ENCODE measurements at places on chromosomes 16 and 17. TPM values are rescaled to one million over a fixed set of nuclear protein-coding genes. Genes with fewer than 3 reads are reported as not detected.

Gene SPATA32
- total RNA-seq = 0.49 TPM

Gene PSMD3
- 138 TPM for total RNA-seq

- DNase-seq = no peak
- no peak overlapping the region for H3K27ac ChIP-seq
- H3K4me1 ChIP-seq = peaks cover 4% of the 10 kb centered on the region
- no peaks in the 10 kb centered on the region for H3K27me3 ChIP-seq
- no peaks in the 10 kb centered on the region for H3K36me3 ChIP-seq
Measured at GRCh38 chr17:18161207-18162145, 22.2 kb upstream of the ALKBH5 start.

DNA sequence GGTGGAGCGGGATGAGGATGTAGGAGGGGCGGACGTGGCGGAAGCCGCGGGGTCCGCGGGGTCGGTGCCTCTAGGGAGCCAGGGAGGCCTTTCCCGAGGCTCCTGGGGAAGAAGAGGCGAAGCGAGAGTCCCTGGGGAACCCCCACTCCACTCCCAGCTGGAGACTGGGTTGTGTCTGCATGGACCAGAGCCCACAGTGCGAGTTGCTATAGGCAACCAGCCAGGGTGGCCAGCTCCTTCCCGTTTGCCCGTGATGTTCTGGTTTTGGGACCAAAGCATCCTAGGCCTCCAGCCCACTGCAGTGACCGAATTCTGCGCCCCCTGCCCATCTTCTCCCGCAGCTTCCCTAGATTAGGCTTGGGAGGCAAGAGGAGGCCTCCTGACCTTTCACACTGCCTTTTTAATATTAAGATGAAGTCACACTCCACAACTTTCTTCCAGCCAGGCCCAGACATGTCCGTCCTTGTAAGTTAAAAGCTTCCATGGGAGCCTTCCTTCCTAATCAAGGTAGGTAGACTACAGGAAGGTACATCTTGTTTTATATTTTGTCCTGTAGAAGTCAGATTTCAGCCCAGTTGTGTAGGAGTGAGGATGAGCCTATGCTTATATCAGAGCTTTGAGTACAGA is 469 bp downstream of the AMZ2 start:
- peaks cover 54% of the 10 kb centered on the region for H3K4me1 ChIP-seq
- H3K36me3 ChIP-seq = peaks cover 43% of the 10 kb centered on the region
- H3K27ac ChIP-seq = peak overlapping the region; percentile 91
- H3K4me3 ChIP-seq = peak overlapping the region; percentile 81

DNA sequence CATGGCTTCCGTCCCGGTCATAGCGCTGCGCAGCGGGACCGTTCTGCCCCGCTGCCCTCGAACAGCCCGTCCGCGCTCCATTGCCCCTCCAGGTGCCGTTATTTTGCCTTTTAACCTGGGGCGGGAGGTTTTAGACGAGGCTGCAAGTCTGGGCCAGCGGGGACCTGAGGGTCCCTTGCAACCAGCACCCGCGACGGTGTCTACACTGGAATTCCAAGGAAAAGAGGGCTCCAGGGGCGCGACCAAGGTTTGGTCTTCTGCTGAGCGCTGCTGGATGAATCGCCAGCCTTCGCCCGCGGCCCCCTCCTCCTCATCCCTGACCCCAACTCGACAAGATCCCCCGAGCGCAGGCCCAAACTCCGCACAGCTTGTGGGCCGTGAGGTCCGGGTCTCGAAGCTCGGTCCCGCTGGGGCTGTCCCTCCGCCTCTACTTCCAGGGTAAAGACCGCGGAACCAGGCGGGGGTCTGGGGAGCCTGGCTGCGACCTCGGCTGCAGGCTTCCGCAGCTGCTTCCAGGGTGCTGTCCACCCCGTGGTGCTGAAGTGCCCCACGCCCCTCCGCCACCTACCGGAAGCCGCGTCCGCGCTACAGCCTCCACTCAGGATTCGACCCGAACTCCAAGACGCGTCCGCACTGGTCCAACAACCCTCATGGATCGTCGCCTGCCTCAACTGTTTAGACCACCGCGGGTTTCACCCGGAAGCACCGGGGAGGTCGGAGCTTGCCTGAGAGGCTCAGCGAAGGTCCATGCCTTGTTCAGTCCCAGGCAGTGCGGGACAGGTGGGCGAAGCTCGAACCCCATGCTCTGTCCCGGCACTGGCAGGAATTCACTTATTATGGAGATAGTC is 10.1 kb upstream of the CA4 start:
- peak; percentile 75 for DNase-seq
- peaks cover 42% of the 10 kb centered on the region for H3K4me1 ChIP-seq
- H3K4me3 ChIP-seq = no peak overlapping the region

- no peaks in the 10 kb centered on the region for H3K27me3 ChIP-seq
- no peaks in the 10 kb centered on the region for H3K4me1 ChIP-seq
- no peak overlapping the region for H3K27ac ChIP-seq
- no peak overlapping the region for H3K4me3 ChIP-seq
- no peak for DNase-seq
- peaks cover 50% of the 10 kb centered on the region for H3K36me3 ChIP-seq
Measured at GRCh38 chr16:89775223-89775622, 41.2 kb downstream of the FANCA start.

Gene PYDC1
- total RNA-seq = not detected

Gene CA5A
- not detected for total RNA-seq

GRCh38 chr16:10751291-10751697 is 7.7 kb downstream of the NUBP1 start:
- H3K27me3 ChIP-seq = no peaks in the 10 kb centered on the region
- H3K4me3 ChIP-seq = no peak overlapping the region

GRCh38 chr16:75099075-75099667 is 17.4 kb downstream of the LDHD start:
- H3K27me3 ChIP-seq = no peaks in the 10 kb centered on the region
- H3K4me3 ChIP-seq = peak overlapping the region; percentile 13
- H3K36me3 ChIP-seq = peaks cover 5% of the 10 kb centered on the region

DNA sequence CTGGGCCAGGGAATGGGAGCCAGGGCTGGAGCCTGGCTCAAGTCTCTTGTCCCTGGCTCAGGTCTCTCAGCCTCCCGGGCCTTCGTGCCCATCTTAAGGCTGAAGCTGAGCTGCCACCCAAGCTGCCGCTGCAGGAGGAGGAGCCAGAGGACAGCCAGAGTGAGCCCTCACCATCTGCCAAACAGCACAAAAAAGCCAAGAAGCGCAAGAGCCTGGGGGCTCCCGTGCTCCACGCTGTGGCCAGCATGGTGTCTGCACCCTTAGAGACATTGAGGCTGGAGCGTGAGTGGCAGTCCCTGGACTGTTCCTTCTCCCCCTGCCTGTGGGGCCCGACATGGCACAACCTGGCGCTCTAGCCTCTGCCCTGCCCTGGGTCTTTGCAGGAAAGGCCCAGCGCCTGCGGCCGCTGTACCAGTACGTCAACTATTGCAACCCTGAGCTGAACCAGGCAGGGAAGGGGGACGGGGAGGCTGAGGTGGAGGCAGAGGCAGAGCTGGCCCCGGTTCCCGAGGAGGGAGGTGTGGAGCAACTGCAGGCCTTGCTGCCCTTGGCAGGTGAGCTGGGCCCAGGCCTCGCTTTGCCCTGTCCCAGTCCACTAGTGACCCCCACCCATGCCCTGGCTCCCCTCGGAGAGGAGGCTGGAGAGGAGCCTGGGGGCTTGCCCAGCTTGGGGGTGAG is 1.3 kb downstream of the C16orf86 start:
- peaks cover 12% of the 10 kb centered on the region for H3K4me1 ChIP-seq
- no peak overlapping the region for H3K27ac ChIP-seq
- H3K4me3 ChIP-seq = no peak overlapping the region
- H3K27me3 ChIP-seq = no peaks in the 10 kb centered on the region

All from activated CD8-positive, alpha-beta memory T cell treated with anti-CD3 and anti-CD28 coated beads, Interleukin-2, amount 10 ng/mL, durations not matched to agents 7 days and 5 days (primary cell).